ENCODE measurements at places on chromosomes 12 and 14.

DNA sequence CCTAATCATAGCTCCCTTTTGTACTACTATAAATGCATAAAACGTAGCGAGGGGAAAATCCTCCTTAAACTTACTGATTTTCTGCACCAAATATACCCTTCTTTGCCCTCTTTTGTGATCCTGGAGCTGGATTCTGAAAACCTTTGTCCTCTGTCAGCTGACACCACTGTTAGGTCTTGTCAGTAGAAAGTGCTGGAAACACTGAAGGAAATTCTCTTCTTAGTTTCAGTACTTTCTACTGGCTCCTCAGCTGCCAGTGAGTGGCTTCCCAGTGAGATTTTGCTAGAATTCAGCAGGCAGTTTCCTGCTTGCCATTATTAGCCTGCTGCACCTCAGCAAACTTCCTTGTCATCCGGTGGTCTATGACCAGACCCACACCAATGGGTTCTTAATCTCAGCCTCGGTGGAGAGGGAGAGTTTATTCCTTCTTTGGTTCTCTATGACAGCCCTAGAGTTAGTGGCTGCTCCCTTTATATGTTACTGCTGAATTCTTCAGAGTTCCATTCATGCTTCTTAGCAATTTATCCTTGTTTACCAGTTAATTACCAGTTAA, 476.2 kb downstream of the FSCB start:
- no peaks in the 10 kb centered on the region for H3K27me3 ChIP-seq
- H3K27ac ChIP-seq, result no peak overlapping the region
- DNase-seq, result peak; percentile 8
- H3K36me3 ChIP-seq, result no peaks in the 10 kb centered on the region
- H3K4me3 ChIP-seq, result no peak overlapping the region
- H3K4me1 ChIP-seq, result no peaks in the 10 kb centered on the region

GRCh38 chr14:61168141-61168540, 113.0 kb downstream of the TMEM30B start:
- no peak for DNase-seq
- no peak overlapping the region for H3K27ac ChIP-seq
- H3K27me3 ChIP-seq, result no peaks in the 10 kb centered on the region
- no peak overlapping the region for H3K4me3 ChIP-seq

DNA sequence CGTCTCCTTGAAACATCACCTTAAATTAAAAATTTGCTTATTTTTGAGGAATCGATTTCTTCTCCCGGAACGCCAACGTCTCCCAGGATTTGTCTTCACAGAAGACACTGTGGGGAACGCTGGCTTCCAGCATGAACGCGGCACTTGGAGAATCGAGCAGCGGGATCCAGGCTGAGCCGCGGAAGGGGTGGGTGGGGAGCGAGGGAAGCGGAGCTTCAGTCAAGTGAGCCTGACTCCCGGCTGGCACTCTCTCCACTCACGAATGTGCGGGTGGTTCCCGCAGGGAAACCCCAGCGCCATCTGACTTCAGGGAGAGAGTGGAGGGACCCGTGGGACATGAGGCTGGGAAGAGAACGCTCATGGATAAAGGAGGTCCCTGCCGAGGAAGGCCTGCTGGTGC, 506.0 kb upstream of the TMEM132C start:
- H3K27ac ChIP-seq, result no peak overlapping the region
- H3K4me1 ChIP-seq, result no peaks in the 10 kb centered on the region
- H3K4me3 ChIP-seq, result no peak overlapping the region

- H3K4me3 ChIP-seq, result no peak overlapping the region
- no peaks in the 10 kb centered on the region for H3K27me3 ChIP-seq
- H3K27ac ChIP-seq, result no peak overlapping the region
- H3K36me3 ChIP-seq, result no peaks in the 10 kb centered on the region
- no peaks in the 10 kb centered on the region for H3K4me1 ChIP-seq
- no peak for DNase-seq
These were observed 194.2 kb upstream of the ABCD2 start for GRCh38 chr12:39813776-39814175.

GRCh38 chr12:94187361-94187760, 39.0 kb downstream of the PLXNC1 start:
- no peaks in the 10 kb centered on the region for H3K36me3 ChIP-seq
- peaks cover 17% of the 10 kb centered on the region for H3K4me1 ChIP-seq
- no peak for DNase-seq
- H3K27ac ChIP-seq, result peak overlapping the region; percentile 62

GRCh38 chr12:53725824-53726223, 1.4 kb downstream of the CALCOCO1 start:
- no peaks in the 10 kb centered on the region for H3K27me3 ChIP-seq
- peak overlapping the region; percentile 77 for H3K4me3 ChIP-seq
- DNase-seq, result no peak
- no peak overlapping the region for H3K27ac ChIP-seq

GRCh38 chr14:102854091-102854703, 68.3 kb upstream of the AMN start:
- H3K36me3 ChIP-seq, result no peaks in the 10 kb centered on the region
- no peak for DNase-seq
- no peak overlapping the region for H3K4me3 ChIP-seq
- no peak overlapping the region for H3K27ac ChIP-seq
- H3K4me1 ChIP-seq, result peaks cover 2% of the 10 kb centered on the region

GRCh38 chr14:49461529-49462401, 124.4 kb downstream of the RPS29 start:
- no peaks in the 10 kb centered on the region for H3K4me1 ChIP-seq
- H3K27ac ChIP-seq, result no peak overlapping the region
- H3K36me3 ChIP-seq, result no peaks in the 10 kb centered on the region
- H3K4me3 ChIP-seq, result no peak overlapping the region
- DNase-seq, result peak; percentile 15

DNA sequence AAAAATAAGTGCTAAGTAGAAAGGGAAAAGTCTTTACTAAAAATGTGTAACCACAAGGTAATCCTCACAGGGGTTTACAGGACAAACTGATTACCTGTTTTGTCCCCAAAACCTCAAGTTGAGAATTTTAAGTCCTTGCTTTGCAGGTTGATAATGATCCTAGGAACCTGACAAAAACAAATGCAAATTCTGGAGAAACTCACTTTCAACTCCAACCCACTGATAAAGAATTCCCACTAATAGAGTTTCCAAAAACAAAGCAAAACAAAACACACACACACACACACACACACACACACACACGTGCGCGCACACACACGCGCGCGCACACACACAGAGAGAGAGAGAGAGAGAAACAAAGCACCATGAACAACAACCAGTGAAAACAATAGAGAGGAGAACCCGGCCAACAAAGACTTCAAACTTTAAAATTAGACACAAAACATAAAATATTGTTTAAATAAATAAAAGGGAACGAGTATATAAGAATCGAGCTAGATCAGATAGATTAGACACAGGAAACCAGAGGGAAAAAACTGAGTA, 187.0 kb upstream of the FOXN3 start:
- no peaks in the 10 kb centered on the region for H3K36me3 ChIP-seq
- H3K4me3 ChIP-seq, result no peak overlapping the region
- no peaks in the 10 kb centered on the region for H3K27me3 ChIP-seq
- H3K4me1 ChIP-seq, result no peaks in the 10 kb centered on the region
- no peak overlapping the region for H3K27ac ChIP-seq

Data from neuronal stem cell (in vitro differentiated cells).